ENCODE measurements at places on chromosomes 5 and 9.

GRCh38 chr5:55520117-55520839 is 14.5 kb downstream of the PLPP1 start:
- no peak for DNase-seq

- DNase-seq: peak; percentile 6
Measured at GRCh38 chr9:33988219-33988890, 60.3 kb downstream of the UBAP2 start.

DNA sequence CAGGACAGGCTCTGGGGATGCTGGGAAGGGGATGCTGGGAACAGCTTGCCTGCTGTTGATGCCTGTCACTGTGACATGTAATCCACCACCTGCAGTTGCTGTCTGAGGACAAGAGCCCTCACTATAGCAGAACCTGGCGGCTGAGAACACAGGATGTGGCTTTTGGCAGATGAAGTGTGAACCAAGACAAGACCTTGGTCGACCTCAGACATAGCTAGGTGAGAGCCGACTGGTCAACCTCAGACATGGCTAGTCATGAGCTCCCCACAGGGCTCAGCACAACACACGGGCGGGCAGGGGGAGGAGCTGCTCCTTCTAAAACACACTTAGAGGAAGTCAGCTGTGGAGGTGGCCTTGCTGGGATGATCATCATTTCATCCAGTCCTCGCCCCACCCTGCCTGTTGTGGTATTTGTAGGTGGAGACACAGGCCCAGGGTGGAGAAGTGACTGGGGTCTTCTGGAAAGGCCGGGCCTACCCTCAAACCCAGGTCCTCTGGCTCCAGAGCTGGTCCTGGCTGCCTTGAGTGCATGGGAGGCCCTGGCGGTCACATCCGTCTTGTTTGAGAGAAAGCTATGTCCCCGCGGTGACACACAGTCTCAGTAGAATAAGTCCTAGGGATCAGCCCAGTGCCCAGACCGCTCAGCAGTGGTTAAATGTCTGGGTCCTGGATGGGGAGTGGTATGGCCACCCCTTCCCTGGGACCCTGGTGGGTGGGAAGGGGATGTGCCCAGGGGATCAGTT is 6.1 kb downstream of the SUSD3 start:
- DNase-seq: peak; percentile 38

DNA sequence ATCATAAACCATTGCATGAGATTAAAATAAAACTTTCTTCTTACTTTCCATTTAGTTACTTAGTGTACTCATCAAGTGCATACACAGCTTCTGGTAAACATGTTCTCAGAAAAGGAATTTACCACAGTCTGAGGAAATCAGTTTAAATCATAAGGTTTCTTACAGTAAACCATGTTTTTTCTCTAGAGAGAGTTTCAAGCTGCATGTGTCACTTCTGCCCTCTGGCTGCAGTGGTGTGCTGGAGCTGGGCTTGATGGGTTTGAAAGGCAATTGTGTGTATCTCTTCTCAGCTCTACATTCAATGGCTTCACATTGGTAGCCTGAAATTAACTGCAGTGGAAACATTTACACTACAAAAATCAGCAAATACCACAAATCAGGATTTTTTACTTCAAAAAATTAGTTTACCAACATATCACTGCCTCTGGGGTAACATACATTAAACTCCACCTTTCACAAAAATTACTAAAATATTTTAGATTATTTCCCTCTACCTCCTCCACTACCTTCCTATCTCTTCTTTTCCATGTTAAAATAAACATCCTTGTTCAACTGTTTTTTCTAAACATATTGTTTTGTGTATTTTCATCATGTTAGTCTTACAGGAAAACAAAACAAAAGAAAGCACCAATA is 414.3 kb downstream of the ANXA1 start:
- DNase-seq: peak; percentile 52

DNA sequence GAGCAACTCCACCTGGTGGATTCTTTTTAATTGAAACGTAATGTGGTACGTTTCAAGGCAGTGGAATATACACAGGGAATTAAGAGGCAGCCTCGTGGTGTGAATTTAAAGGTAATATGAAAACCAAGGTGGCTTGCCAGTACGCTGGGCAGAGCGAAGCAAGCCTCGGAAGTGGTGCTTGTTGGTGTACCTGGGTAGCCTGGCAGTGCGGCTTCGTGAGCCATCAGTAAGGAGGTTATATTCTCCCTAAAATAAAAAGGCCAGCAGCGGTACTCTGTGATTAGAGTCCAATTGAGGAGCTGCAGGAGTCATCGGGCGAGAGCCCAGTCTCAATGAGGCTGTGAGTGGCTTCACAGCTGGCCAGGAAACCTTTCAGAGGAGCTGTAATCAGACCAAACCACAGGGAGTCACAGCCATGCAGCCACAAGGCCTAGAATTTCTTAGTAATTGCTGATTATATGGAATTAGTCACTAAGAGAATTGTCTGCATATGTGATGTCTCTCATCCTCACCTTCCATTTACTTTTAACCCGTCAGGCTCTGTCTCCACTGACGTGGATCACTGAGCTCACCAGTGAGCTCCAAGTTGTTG is 57.7 kb downstream of the DCP2 start:
- DNase-seq: peak; percentile 87

GRCh38 chr5:78334811-78335210 is 25.6 kb upstream of the SCAMP1 start:
- DNase-seq: no peak

- DNase-seq: peak; percentile 21
Measured at GRCh38 chr5:134846641-134846960, 833 bp downstream of the C5orf24 start.

DNA sequence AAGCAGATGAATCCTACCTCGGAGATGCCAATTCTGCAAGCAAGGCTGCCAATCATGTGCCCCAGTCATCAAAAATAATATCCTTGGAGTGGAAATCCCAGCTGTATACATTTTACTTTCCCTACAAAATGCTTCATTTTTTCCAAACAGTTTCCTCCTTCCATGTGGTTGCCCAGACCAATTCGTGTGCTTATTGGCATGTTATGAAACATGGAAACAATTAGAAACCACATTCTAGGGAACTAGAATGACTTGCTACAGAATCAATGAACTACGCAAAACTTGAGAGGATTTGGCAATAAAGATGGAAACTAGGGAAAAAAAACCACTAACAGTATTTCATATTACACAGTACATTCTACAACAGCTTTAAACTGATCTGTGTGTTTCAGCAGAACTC is 584.5 kb upstream of the DMAC1 start:
- DNase-seq: peak; percentile 77

Measured in fibroblast of mammary gland (primary cell).